Fibroblast of the aortic adventitia (primary cell): ENCODE measurements at places on chromosomes 5 and 9.

GRCh38 chr5:16392718-16393117 lies 72.9 kb downstream of the ZNF622 start:
- no peak for DNase-seq

DNA sequence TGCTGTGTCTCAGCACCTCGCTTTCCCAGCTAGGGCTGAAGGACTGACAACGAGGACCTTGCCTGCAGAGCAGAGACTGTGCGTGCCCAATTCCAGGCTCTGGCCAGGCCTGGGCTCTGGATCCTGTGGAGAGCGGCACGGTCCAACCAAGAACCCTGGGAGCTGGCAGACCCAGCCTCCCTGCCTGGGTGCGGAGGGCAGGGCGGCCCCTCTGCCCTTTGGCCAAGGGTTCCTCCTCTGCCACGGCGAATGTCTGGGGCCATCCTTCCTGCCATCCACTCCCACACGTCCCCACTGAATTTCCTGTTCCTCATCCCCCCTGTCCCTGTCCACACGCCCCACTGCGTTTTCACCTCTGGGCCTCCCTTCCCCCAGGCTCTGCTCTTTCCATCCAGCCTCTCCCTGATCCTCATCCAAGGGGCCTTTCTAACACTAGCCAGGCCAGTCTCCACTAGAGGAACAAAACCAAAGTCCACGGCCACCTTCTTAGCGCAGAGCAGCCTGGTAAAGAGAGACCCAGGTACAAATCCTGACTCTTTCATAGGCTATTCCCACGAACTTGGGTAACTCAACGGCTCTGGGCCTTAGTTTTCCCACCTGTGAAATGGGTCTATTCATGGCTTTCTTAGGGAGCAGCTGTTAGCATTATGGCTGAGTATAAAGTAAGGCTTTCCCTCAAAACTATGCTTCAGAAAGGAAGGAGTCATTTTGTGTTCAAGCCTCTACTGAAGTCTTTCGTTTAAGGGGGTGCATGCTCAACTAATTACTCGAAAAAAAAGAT lies 95.5 kb upstream of the PHYKPL start:
- DNase-seq = no peak

DNA sequence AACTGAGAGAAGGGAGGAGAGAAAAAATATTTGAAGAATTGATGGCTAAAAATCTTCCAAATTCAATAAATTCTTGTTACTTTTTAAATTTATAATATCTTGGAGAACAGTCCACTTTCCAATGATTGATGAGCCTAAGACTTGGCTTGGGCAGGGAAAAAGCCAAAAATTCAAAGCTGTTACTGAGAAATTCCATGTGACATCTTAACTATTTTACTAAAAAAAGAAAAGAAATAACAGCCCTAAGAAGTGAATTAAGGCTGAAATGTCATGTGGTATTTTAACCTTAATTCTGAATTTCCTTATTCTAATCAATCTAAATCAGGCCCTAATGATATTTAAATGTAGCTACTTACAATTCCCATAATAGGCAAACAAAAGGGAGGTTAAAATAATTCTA lies 53.4 kb downstream of the CETN3 start:
- no peak for DNase-seq

DNA sequence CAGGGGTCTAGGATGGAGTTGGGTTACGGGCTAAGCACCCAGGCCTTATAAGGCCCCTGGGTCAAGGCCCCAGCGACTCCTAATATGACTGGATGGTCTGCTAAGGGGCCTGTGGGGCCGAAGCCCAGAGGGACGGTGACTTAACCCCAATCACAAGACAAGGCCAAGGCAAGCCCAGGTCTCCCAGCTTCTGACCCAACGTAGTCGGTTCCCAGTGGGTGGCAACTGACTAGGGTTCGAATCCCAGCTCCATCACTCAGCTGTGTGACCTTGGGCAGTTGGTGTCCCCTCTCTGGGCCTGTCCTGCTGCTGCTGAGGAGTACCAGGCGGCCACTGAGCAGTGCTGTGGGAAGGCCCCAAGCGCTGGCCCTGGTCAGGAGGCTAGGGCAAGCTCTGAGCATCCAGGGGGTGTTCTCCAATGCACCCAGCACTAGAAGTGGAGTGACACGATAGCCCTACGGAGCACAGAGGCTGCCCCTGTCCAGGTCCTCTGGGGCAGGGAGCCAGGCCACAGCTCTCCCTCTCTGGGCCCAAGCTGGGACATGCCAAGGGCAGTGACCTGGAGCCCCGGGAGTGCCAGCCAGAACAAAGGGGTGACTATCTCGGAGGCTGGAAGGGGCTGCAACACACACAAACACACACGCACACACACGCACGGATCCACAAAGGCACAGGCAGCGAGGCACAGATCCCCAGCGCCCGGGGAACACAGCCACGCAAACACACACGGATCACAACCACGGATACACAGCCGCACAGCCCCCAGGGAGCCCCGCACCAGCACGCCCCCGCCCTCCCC lies 512 bp downstream of the AK1 start:
- no peak for DNase-seq
